WTC11 (cell line): ENCODE measurements at places on chromosomes 5 and 9.

DNA sequence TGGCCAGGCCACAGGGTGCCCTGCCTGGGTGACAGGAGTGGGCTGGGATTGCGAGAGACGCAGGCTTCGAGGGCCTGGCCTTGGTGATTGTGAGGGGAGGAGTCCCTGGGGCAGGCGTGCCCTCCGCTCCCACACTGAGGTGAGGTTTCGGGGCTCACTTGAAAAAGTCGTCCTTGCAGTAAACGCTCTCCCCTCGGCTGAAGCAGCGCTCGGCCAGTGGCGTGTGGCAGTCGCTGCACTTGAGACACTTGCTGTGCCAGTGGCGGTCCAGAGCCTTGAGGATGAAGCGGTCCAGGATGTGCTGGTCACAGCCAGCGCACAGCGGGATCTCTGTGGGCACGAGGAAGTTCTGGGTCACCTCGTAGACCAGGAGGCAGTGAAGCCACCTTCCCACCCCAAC is 4.5 kb downstream of the LHX3 start:
- no peak for DNase-seq

DNA sequence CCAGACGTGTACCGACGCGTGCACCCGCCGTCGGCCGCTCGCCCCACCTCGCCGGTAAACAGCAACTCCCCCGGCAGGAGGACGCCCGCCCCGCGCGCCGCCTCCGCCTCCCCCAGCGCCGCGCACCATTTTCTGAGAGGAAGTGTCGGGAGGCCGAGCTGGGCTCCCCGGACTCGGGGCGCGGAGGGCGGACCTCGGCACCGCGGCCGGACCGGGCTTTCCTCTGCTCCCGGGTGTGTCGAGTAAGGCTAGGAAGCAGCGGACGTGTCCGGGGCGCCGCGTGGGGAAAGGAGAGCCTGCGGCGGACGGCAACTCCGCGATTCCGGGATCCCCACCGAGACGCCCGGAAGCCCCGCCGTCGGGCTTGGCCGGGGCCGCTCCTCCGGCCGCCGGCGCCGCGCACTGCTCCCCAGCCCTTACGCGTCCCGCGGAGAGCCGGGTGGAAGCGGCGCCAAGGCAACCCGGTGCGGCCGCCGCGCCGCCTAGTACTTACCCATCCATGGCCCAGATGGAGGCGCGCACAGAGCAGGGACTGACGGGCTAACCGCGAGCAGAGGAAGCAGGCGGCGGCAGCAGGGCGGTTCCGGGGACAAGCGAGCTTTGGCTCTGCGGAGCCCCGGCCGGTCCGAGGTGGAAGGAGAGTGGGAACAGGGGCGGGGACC is at the start of gene PTBP3:
PTBP3 (minus strand) TSS at position 643 of the 662 bp plus-strand sequence. CDS start 35,754 bp downstream, outside the sequence.
- peak; percentile 72 for DNase-seq

GRCh38 chr9:135847833-135848232 is 59.5 kb downstream of the CAMSAP1 start:
- no peak for DNase-seq

DNA sequence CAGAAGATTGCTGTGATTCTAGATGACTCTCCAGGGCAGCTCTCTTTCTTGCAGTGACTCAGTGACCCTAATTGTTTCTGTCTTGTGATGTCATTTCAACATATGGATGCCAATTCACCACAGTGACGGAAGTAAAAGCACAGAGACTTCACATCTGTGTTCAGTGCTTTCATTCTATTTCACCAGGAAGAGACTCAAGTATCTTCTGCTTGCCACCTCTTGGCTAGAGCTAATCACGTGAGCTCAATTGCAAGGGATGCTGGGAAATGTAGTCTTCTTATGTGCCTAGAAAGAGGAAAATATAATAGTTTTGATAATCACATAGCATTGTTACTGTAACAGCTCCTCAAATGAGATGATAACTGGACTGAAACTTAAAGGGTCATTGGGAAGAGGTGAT is 453.3 kb upstream of the KLF4 start:
- no peak for DNase-seq
